ENCODE measurements at places on chromosomes 13 and 19.

- no peak for DNase-seq
Observed at GRCh38 chr13:108166078-108166477, 49.3 kb downstream of the LIG4 start.

- DNase-seq: no peak
Observed at GRCh38 chr19:8242211-8242821, 33.1 kb downstream of the CERS4 start.

GRCh38 chr13:37382146-37382545 is 216.4 kb downstream of the POSTN start:
- no peak for DNase-seq

DNA sequence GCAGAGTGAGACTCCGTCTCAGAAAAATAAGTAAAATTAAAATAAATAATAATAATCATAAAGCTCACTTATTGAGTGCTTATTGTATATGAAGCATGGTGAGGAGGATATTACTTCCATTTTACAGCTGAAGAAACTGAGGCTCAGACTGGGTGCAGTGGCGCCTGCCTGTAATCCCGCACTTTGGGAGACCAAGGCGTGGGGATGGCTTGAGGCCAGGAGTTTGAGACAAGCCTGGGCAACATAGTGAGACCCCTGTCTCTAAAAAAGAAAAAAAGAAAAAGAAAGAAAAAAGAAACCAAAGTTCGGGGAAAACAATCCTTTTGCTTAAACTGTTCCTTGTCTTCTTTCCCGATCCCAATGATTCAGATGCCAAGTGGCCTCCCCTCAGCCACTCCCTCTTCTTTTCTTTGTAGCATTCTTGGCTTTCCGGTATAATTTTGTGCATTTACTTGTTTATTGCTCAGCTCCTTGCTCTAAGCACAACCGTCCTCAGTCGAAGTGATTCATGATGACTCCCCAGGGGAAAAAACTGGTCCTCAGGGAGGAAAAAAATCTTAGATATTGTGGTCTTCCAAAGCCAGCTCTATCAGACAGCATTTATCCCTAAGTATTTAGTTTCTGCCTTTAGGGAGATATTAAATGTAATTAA is 965 bp upstream of the EIF3G start:
- DNase-seq: no peak

DNA sequence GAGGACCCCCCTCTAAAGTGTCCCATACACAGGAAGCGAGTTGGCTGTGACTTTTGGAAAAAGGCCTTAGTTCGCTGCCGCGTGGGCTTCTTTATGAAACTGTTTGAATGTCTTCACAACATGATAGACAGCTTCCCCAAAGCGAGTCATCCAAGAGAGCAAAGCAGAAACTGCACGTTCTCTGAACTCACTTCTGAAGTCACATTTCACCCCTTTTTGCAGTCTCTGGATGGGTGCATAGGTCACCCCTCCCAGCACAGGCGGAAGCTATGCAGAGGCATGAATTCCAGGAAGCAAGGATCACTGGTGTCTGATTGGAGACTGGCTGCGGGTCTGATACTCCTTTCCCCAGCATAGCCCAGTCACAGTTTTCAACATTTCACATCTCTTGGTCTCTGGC is 10.6 kb downstream of the GPI start:
- no peak for DNase-seq

DNA sequence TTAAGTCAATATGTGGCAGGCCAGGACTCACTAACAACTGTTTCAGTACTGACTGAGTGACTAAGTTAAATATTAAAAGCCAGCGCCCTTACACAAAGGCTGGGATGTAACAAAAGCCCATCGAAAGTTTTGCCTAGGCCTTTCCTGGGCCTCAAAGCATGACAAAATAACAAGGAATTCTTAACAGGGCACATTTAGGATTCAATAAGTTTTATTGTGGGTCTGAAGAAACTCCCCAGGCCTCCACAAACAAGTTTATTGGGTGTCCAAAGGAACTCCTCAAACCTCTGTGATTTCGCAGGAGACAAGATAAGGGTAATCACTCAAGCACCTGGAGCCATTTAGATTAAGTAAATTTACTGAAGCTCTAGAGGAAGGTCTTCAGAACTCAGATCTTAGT is 130.7 kb upstream of the SGCG start:
- no peak for DNase-seq

- DNase-seq: no peak
Observed at GRCh38 chr13:51781246-51782022, 22.5 kb downstream of the DHRS12 start.

- DNase-seq: no peak
Observed at GRCh38 chr13:46595885-46596275, 42.9 kb downstream of the LRCH1 start.

- DNase-seq: no peak
Observed at GRCh38 chr13:31521435-31521834, 217.9 kb upstream of the RXFP2 start.

GRCh38 chr13:113455384-113455783 is 2.1 kb upstream of the ADPRHL1 start:
- no peak for DNase-seq

DNA sequence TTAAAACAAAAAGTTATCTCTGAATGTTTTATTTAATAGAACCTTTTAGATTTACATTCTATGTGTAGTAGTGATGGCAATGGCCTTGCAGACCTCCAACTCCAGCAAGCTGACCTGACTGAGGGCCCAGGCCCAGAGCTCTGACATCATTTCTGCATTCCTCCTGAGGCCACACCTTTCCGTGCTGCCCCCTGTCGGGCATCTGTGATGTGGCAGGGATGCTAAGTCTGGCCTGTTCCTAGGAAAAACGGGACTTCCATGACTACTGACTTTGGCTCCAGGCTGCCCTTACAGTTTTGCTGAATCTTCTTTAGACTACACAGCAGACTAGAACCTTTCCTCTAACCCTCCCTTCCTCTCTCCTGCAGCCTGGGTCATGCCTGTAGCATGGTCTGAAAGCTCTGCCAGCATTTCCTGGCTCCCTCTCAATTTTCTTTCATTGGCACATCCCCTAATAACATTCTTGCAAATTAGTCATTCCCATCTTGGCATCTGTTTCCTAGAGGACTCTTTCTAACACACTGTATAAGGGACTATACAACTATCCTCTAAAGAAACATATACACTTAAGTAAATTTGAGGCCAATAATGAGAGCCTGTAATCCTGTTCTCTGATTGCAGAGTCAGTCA is 249.1 kb downstream of the GPC5 start:
- DNase-seq: no peak

GRCh38 chr19:38464421-38465082 is 31.1 kb downstream of the RYR1 start:
- no peak for DNase-seq

DNA sequence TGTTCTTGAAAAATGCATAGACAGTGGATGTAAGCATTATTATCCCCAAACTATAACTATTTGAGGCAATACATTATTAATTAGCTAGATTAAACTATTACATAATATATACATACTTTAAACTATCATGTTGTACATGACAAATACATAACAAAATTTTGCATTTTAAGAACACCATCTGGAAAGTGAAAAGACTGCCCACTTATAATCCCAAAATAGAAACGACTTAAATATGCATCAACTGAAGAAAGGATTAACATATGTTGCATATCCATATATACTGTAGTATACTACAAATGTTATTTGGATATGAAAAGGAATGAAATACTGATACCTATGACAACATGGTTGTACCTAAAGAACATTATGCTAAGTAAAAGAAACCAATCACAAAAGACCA is 700.8 kb upstream of the SPRY2 start:
- no peak for DNase-seq

GRCh38 chr19:1045247-1045603 is 5.3 kb downstream of the ABCA7 start:
- no peak for DNase-seq

- DNase-seq: no peak
Observed at GRCh38 chr13:66577358-66577757, 652.8 kb downstream of the PCDH9 start.

- DNase-seq: no peak
Observed at GRCh38 chr13:113934576-113934975, 39.3 kb downstream of the C13orf46 start.
